GM23338 (cell line): ENCODE measurements at places on chromosomes 6 and 20.

DNA sequence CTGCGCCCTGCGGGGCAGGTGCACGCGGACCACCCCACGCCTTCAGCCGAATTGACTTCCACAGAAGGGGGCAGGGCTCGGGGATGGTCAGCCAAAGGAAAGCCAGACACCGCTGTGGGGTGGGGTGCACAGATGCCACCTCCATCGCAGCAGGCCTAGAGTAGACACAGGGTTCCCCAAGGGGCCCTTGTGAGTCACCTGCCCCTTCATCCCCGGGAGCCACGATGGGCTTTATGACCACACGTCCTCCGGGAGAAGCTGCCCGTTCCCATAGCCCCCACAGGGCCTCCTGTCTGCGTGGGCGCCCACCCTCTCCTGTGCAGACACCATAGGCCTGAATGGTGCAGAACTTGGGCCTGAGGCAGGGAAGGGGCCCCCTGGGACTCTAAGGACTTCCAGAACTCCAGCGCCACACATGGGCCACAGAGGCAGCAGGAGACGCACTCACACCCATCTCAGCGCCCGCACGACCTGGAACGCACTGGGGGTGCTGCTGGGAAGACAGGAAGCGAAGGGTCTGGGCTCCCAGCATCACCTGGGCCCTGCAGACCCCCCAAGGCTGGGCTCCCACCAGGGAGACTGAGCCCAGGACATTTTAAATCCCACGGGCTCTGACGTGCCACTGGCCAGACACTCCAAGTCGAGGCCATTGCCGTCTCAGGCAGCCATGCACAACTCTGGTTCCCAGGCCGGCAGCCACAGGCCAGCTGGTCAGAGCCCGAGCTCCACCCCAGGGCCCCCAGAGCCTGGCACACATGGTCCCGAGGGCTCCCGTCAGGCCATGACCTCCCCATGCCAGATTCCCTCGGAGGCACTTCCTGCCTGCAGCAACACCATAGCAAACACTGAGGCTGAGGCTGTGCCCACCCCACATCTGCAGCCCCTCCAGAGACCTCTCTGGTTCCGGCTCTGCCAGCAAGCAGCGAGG is 134.2 kb downstream of the DLL1 start:
- DNase-seq: no peak

GRCh38 chr6:87378947-87379346 is 28.8 kb upstream of the CFAP206 start:
- no peak for DNase-seq

DNA sequence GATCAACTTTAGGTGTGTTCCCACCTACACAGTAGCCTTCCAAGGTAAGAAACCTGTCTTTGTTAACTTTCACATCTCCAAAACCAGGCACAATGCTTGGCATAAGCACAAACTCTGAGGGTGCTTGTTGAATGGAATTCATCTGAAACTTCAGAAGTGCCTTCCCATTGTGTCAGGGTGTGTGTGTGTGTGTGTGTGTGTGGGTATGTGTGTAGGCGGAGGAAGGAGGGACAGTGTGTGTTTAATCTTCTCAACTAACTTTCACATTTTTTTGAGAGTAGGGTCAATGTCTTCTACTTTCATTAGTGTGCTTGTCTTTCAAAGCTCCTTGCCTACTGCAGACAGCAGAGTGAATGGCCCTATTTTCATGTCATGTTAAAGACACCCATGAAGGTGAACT is 45.6 kb downstream of the PDE7B start:
- DNase-seq: no peak

- no peak for DNase-seq
Observed at GRCh38 chr20:54535033-54535432, 59.6 kb downstream of the DOK5 start.

- DNase-seq: no peak
Observed at GRCh38 chr20:14481863-14482262, 144.5 kb upstream of the FLRT3 start.

GRCh38 chr6:56677559-56677958 is 34.9 kb upstream of the DST start:
- no peak for DNase-seq

GRCh38 chr6:33343953-33344611 is 26.5 kb upstream of the ZBTB22 start:
- no peak for DNase-seq
